ENCODE measurements at places on chromosomes 2 and 18.

GRCh38 chr2:169225906-169226305, 136.4 kb downstream of the LRP2 start:
- no peak for DNase-seq

DNA sequence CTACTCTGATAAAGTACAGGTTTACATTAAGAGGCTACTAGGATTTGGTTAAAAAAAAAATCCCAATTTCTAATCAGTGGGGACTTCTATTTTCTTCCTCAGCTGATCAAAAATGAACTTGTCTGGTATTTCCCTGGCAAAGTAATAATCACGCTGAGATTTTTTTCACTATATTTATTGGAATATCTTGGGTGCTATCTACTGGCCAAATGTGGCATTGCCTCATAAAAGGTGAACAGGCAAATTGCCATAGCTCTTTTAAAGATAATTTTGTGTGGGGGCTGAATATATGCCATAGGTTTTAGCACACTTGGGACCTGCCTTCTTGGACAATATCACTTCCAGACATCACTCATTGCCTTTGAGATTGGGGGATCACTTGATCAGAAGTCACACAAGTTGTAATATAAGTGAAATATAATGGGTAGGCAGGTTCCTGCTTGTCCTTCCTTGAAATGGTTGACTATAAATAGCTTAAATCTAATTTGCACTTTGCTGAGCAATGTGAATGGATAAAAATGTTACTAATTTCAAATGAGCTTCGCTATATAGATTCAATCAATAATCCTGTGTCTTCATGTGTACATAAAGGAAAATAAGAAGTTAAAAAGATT, 7.0 kb upstream of the NXPH2 start:
- DNase-seq, result no peak

DNA sequence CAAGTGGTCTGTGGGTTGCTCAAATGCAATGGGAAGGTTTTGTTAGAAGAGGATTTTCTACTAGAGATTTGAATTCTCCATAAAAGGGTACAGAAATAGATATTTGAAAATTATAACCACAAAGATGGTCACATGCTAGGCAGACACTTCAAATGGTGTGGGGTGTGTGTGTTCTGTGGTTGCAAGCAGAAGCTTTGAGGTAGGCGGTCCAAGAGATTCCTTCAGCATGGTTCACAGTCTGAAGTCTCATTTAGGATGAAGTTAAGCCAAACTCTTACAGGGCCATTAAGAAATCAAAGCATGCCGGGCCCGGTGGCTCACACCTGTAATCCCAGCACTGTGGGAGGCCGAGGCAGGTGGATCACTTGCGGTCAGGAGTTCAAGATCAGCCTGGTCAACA, 38.3 kb upstream of the RMDN2 start:
- no peak for DNase-seq

DNA sequence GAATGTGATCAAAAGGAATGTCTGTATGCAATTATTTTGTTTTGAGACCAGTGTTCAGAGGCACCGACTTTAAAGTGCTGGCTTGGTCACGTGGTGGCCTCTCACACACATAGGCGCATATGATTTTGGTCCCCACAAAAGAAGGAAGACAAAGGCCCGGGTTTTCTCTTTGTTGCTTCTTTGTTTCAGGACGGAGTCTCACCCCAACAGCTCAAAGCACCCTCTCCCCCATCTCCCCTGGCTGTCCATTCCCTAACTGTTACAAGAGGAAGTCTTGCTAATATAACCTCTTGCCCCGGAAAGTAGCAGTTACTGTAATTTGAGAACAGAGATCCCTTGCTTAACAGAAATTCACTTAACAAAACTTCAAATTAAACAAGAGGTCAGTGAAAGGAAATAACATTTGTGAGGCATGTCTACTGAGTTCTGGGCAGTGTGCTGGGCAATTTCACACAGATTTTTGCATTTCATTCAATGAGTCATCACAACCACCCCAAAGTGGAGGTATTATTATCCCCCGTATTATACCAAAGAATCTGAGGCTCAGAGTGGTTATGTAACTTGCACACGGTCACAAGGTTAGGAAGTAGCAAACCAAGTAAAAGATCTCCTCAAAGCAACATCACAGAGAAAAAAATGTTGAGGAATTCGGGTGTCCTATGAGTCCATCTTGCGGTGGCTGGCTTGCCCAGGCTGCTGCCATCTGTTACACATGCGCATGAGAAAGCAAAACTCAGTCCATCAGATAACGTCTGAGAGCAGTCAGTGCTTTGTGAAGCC, 75.8 kb downstream of the SDC1 start:
- no peak for DNase-seq

- no peak for DNase-seq
These were observed 340.3 kb upstream of the SALL3 start for GRCh38 chr18:78639006-78639950.

GRCh38 chr2:3914241-3914640, 210.9 kb downstream of the DCDC2C start:
- no peak for DNase-seq

GRCh38 chr18:48672671-48673340, 134.0 kb downstream of the CTIF start:
- no peak for DNase-seq

DNA sequence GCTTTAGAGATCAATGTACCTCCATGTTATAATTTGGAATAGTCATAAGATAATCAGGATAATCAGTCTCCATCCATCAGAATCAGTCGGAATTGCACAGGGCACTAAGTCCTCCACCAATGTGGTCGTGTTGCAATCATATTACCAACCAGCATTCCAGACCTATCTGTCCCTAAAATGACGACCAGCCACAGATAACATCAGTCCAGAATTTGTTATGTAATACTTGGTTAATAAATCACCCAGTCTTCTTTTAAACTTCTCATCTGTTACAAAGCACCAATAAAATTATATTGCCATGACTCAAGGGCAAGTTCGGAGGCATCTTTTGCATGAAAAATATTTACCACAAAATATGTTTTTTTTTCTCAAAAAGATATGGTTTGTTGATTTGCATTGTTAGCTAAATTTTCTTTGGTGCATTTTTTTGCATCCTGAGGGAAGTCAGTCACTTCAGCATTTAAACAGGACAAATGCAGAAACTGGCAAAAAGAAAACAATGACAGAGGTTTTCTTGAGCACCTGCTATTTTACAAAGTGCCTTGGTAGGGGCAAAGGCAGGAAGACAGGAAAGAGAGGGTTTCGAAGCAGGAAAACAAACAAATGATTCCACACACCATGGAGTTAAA, 29.3 kb downstream of the PIEZO2 start:
- no peak for DNase-seq

- DNase-seq, result no peak
These were observed 1.6 kb downstream of the TIMM21 start for GRCh38 chr18:74149878-74150277.

DNA sequence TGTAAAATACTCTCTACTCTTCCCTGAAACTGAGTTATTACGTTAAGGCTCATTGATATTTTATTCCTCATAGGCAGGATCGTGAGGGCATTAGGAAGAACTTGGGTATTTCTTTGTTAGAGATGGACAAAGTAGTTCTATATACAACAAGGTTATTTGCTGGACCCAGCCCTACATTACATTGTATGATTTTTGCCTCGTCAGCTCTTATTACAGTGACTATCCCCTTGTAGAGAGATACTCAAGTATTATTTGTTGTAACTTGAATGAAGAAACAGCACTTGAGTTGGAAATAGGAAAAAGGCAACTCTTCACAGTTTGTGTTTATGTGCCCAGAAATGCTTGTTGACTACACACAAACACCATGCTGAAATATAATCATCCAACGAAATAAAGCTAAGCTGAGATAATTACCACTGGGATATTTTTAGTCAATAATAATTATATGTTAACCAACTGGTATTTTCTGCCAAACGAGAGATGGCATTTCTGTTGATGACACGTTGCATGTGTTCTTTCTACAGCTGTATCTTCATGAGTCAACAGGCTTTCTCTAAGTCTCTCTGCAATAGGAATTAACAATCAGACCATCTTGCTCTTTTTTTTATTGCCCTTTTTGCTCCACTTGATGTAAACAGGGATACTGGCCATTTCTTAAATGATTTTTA, 947.6 kb downstream of the DPP10 start:
- DNase-seq, result no peak

DNA sequence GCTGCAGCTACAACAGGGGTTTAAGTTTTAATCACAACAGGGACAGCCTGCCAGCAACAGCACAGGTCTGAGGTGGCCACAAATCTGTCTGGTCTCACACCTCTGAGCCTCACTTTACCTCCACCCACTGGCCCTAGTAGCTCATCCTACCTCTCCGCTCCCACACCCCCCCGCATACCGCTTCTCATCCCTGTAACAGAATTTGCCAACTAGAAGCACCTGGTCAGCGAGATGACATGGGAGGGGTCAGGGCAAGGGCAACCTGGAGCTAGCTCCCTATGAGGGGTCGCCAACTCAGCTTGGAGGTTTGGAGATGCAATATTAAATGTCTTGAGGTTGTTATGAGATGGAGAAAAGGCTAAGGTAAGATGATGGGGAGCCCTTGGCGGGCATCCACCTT, 7.5 kb downstream of the CATIP start:
- DNase-seq, result no peak

GRCh38 chr18:159933-160332, 1.6 kb downstream of the USP14 start:
- DNase-seq, result no peak

DNA sequence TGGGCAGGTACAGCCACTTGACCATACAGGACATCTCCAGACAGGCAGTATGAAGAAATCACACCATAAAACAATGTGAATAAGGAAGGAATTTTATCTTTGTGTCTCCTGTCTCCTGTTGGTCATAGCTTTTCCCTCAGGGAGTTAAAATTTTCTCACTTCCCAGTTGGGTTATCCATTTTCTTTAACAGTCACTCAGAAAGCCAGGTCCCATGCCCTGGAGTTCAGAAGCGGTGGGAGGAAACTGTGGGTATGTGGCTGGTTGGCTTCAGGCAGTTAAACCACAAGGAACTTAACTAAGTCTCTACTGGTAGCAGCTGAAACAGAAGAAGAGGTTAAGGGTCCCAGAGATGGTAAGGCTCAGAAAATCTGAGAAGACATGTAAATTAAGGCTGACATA, 6.5 kb upstream of the SMAD2 start:
- DNase-seq, result no peak

- no peak for DNase-seq
These were observed 11.4 kb upstream of the ALPI start for GRCh38 chr2:232444409-232445148.

DNA sequence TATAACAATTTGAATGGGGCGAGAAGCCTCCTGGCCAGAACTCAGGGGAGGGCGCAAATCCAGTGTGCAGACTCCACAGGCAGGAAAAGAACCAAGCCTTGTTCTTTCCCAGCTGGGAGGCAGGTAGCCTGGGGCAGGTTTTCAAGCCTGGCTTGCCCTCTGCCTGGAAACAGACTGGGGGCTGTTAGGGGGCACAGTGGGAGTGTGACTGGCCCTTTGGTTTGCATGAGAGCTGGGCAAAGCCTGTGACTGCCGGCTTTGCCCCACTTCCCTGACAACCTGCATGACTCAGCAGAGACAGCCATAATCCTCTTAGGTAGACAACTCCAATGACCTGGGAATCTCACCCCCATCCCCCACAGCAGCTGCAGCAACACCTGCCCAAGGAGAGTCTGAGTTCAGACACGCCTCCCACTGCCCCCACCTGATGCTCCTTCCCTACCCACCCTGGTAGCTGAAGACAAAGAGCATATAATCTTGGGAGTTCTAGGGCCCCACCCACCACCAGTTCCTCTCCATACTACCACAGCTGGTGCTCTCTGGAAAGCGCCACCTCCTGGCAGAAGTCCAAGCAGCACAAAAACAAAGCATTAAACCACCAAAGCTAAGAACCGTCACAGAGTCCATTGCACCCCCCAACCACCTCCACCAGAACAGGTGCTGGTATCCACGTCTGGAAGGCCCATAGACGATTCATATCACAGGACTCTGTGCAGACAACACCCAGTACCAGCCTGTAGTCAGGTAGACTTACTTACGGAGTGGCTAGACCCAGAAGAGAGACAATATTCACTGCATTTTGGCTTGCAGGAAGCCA, 402.5 kb downstream of the STK39 start:
- DNase-seq, result no peak

DNA sequence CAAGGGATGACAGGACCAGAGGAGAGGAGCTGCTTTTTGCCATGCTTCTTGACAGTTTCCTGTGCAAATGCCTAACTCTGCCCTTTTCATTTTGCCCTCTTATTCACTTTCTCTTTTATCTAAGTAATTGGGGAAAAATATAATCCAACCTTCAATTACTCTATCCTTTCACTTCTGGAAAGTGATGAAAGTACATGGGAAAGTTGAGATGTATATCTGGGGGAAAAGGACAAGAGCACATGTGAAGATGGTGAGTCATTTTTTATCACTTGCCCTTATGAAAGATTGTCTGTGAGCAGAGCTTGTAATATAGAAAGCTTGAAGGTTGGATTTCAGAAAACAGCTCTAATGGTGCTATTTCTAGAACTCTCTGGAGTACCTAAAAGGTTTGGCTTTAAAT, 1070.7 kb downstream of the CNTNAP5 start:
- DNase-seq, result no peak

All from amygdala (tissue), 56 donors.